ENCODE measurements at places on chromosomes 16 and 17.

GRCh38 chr17:31274252-31274651, 22.8 kb downstream of the OMG start:
- peak; percentile 86 for DNase-seq

GRCh38 chr16:28923652-28924398, 1.2 kb downstream of the RABEP2 start:
- no peak for DNase-seq

DNA sequence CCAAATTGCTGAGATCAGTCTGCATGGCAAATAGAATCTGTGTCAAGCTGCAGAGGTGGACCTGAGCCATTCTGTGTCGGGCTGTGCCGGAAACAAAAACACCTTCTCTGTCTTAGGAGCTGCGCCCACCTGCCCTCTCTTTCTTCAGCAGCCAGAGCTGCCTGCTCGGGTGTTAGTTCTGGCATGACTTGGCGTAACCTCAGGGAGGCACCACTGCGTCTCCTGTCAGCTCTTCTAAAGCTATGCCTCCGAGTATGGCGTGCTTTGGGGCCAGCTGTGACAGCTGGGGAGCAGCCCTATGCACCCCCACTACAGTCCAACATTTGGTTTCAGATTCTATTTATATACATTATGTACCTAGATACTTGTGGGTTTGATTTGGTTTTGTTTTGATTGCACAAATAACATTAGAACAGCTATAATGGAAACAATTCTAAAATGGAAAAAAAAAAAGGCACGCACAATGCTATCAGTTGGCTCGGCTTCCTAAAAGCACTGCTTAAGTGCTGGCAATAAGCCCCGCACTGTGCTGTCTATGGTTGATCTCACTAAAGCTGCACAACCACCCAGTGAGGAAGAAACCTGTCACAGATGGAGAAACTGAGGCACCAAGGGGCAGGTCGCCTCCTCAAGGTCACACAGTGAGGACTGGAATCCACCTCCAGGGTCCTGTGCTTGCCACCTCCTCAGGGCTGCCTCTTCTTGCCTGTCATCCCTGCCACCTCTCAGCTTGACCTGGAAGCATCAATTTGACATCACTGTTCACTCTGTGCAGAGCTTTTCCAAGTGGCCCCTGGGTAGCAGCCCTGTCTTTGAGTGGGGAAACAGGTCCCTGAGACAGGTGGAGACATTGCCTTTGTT, 18.7 kb upstream of the ADGRG1 start:
- no peak for DNase-seq

GRCh38 chr16:12133729-12134128, 157.2 kb downstream of the SNX29 start:
- DNase-seq: no peak

DNA sequence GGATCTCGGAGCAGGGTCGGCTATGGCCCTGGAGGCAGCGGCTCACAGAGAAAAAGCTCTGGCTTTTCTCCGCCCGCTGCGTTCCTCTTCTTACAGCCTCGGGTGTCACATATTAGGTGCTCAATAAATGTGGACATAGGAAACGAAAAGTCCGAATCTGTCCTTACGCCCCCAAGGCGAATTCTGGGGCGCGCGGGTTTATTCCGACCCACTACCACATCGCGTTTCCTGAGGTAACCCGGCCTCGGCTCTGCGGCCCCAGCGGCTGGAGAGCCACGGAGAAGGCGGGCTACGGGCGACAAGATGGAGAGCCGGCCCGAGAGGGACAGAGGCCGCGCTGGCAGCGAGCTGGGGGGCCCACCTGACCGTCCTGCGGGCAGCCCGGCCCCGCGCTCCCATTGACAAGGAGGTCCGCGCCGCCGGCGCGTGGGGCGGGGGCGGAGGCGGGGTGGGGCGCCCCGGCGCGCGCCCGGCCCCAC, 573 bp upstream of the GNAO1 start:
- no peak for DNase-seq

- DNase-seq: peak; percentile 83
Observed at GRCh38 chr17:21146362-21147015, 19.7 kb downstream of the DHRS7B start.

- no peak for DNase-seq
Observed at GRCh38 chr17:10744501-10745000, 14.7 kb upstream of the TMEM220 start.

- DNase-seq: no peak
Observed at GRCh38 chr17:43945074-43945829, 3.0 kb upstream of the PPY start.

DNA sequence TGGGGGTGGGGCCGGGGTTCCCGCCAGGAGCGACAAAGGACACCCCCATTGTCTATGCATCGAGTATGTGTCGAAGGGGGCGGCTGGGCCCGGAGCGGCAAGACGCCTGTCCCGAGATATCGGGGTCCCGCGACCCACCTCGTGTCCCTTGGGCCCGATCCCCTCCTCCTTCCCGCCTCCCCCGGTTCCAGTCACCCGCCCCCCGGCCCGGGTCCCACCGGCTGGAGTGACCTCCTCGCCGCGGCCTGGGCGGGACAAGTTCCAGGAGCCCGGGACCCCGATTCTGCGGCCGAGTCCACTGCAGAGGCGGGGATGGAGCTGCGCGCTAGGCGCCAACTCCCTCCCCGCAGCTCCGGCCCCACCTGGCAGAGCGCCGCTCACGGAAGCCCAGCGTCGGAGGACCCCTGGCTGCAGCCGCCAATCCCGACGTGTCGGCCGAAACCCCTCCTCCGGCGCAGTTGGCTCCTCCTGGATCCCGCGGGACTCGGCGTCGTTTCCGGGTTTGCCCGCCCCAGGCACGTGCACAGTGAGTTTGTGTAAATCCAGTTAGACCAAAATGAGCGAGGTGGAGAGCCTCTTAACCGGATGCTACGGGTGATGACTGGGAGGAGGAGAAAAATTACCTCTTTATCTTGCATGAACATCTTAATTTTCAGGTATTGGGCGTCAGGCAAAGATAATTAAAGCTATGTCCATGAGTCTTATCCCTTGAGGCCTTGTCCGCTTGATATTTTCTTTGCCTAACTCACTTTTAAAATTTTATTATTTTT, at the start of gene NMRAL1:
TSS of gene NMRAL1 (minus strand) at position 434 of the 770 bp plus-strand sequence. CDS start 493 bp downstream, outside the sequence.
- peak; percentile 97 for DNase-seq

- DNase-seq: peak; percentile 51
Observed at GRCh38 chr16:49608779-49609178, 235.2 kb downstream of the C16orf78 start.

- DNase-seq: no peak
Observed at GRCh38 chr17:14389681-14390080, 88.8 kb downstream of the HS3ST3B1 start.

DNA sequence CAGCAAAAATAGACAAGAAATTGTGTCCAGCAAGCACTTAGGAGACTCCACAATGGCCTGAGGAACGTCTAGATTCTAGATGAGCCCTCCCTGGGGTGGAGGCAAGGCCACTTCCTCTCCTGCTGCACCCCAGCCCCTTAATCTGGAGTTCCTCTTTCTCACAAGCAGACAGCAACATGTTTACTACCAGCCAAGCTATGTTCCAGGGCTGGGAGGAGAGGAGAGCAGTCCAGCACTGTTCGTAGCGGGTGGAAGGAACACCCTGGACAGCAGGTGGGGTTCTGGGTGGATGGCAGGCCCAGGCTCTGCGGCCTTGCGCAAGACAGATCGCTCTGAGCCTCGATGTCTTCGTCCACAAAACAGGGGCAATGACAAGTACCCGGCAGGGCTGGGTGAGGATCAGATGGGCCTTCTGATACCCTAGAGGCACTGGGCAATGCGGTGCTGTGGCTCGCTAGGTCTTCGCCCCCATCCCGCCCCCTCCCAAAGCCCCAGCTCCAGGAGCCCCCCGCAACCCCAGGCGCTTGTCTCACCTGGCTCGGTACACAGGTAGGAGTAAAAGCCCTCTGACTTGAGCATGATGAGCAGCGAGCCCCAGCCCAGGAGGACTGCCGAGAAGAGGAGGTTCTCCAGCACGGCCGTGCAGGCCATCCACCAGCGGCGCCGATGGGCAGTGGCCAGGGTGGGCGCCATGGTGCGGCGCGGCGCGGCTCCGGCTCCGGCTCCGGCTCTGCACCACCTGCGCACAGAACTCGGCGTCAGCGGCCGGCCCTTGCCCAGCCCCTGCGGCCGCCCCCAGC, 1.3 kb downstream of the SLC43A2 start:
- peak; percentile 92 for DNase-seq

- DNase-seq: peak; percentile 15
Observed at GRCh38 chr16:47949276-47949675, 206.5 kb downstream of the ABCC12 start.

DNA sequence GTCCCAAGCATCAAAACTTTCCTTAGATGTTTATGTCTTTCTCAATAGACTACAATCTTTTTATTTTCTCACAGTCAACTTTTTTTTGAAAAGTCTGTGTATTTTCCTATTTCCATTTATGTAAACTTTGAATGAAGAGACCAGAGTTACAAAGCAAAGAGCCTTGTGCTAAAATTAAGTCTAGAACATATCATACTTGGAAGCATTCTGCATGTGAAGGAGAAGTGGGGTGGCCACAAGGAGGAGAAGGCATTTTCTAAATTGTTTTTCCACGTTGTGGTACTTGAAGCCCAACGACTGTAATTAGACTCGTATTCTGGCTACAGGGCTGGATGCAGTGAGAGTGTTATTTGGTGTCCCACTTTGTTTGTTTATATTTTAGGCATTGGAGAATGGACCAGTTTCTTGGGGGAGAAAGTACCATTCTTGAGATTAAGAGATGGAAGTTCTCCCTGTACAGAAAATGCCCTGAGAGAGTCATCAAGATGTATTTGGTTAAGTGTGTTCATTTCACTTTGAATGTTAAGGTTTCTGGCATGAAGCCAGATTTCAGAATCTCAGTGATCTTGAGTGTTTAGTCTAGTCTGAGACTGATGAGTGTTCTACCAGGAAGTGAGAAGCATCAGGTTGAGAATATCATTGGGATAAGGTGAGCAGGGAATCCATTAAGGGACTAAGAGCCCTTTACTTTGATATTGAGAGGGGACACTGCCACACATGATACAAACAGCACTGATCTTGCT, 71.6 kb downstream of the MAP2K6 start:
- no peak for DNase-seq

All from NB4 (cell line).